Mesothelial cell of epicardium (in vitro differentiated cells): ENCODE measurements at places on chromosomes 6 and 20.

DNA sequence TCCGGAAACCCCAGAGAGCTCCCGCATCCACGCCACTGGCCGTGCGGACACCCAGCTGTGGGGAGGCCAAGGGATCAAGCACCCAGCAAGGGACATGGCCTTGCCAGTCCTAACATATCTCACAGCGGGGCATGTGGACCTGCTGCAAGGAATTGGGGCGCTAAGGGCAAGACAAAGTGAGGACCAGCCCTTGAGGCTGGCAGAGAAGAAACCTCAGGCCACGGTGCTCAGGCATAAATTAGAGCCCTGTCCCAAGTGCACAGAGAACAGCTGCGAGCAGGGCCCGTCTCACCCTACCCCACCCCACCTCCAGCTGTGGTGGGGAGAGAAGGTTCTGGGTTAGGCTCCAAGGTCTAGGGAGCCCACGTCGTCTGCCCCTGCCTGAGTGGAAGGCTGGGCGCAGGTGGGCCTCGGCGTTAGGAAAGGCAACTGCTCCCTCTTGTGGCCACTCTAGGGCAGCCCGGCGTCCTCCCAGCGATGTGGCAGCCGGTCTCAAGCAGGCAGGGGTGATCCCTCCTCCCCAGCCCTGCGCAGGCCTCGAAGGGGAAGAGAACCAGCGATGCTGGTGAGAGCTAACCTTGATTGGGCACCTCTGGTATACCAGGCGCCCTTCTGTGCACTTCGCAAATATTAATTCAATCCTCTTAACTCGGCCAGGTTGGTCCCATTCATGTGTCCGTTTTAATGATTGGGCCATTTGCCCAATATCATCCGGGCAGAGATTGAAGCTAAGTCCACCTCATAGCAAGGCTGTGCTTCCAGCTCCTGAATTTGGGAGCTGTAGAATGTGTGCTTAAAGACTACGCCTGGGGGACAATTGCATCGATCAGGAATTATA, 235.8 kb downstream of the NFATC2 start:
- peak; percentile 71 for DNase-seq

DNA sequence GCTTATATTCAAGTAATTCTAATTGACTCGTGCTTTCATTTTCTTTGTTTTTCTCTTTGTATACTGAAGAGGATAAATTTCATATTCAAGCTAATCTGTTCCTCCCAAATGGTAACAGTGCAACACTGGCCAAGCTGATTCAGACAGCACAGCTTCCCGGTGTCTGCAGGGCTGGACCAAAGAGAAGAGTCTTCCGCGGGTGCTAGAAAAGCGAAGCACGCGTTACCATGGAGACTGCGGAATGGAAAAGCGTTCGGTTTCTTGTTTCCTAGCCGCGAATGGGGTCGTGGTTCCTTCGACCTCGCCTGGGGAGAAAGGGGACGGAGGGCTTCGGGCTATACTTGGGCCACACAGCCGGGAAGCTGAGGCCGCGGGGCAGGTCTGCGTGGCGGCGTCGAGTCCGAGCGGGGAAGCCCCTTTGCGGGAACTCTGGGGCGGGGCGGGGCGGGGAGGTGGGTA, 6.2 kb upstream of the ZNF311 start:
- DNase-seq, result peak; percentile 55

- no peak for DNase-seq
Measured at GRCh38 chr20:33291830-33292355, 8.9 kb downstream of the BPIFB1 start.

- no peak for DNase-seq
Measured at GRCh38 chr6:149052350-149053106, 265.0 kb upstream of the TAB2 start.

DNA sequence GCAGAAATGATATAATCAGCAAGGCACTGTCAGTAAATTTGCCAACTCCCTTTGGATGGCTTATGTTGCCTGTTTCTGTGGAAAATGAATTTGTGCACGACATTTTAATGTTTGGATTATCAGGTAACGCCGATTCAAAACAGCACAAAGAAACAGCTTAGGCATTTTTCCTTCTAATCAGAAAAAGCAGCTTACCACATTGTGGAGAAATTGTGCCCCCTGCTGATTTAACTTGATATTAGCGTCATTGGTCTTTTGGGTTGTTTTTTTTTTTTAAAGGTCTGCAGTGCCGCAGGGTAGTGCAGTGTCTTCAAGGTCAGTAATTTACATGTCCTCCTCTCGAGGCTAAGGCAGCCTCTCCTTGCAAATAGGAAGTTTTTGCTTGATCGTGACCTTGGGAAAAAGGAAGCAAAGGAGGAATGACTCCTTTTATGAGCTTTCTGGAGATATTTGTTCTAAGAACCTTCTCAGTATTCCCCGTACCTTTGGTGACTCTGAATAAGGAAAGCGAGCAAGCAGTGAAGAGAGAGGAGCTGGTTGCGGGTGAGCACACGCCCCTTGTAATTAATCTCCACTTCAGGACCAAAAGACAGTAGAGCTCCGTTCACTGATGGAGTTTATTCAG, 79.1 kb downstream of the ELOVL4 start:
- DNase-seq, result peak; percentile 43

DNA sequence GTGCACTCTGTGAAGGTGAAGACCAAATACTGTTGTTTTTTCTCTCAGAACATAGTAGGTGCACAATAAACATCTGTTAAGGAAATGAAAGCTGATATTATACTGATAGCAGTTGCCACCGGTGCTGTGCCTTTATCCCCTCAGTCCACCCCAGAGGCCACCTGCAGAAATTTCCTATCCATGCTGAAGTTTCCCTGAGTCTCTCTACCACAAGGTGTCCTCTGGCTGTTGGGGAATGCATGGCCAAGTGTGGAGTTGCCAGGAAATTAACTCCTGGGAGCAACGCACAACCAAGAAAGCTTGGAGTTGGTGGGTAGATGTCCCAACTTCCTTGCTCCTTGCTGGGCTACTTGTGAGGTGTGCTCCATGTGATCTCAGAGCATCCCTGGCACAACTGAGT, 114.2 kb downstream of the LAMP5 start:
- no peak for DNase-seq

DNA sequence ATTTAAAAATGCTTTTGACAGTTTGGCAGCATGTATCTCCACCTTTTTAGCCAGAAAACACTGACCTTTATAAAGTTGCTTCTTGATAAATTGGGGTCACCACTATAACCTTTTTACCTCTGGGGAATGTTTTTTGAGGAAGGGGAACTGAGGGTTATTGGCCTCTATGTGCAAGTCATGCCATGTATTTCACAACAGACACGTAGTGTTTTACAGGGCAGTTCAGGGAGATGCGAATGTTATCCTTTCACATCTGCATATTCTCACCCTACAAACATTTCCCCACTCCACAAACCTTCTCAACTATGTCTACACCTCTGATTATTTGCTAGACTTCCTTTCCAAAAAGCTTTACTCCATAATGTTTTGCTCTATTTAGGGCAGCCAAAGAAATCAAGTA, 17.0 kb upstream of the SLA2 start:
- DNase-seq, result no peak

DNA sequence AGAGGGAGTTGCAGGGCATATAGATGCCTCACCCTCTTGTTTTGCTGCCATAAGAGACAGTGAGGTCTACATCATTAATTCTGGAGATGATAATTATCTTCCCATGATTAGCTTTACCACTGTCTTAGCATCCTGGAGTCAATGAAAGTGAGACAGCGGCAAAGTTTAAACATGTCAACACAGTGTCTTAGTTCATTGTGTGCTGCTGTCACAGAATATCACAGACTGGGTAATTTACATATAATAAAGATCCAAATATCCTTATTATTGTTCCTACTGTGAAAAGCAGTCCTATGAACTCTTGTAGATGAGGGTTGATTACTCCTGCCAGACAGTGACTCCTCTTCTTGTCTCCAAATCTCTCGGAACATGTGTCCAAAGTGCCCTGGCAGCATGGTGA, 658.6 kb upstream of the ADGRB3 start:
- DNase-seq, result no peak

DNA sequence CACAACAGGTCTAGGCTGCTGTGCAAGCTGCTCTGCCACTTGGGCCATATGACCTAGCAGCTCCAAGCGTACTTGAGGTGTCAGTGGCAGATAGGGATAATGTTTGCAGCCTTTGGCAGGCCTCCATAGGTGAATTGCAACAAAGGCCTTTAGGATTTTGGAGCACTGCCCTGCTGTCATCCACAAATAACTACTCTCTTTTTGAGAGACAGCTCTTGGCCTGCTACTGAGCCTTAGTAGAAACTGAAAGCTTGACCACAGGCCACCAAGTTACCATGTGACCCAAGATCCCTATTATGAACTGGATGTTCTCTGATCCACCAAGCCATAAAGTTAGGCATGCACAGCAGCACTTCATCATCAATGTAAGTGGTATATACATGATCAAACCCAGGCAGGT, 29.9 kb downstream of the FBXO30 start:
- no peak for DNase-seq

GRCh38 chr6:13445744-13446115, 41.7 kb downstream of the GFOD1 start:
- no peak for DNase-seq

GRCh38 chr6:139443231-139444112, 69.0 kb upstream of the CITED2 start:
- DNase-seq, result no peak

DNA sequence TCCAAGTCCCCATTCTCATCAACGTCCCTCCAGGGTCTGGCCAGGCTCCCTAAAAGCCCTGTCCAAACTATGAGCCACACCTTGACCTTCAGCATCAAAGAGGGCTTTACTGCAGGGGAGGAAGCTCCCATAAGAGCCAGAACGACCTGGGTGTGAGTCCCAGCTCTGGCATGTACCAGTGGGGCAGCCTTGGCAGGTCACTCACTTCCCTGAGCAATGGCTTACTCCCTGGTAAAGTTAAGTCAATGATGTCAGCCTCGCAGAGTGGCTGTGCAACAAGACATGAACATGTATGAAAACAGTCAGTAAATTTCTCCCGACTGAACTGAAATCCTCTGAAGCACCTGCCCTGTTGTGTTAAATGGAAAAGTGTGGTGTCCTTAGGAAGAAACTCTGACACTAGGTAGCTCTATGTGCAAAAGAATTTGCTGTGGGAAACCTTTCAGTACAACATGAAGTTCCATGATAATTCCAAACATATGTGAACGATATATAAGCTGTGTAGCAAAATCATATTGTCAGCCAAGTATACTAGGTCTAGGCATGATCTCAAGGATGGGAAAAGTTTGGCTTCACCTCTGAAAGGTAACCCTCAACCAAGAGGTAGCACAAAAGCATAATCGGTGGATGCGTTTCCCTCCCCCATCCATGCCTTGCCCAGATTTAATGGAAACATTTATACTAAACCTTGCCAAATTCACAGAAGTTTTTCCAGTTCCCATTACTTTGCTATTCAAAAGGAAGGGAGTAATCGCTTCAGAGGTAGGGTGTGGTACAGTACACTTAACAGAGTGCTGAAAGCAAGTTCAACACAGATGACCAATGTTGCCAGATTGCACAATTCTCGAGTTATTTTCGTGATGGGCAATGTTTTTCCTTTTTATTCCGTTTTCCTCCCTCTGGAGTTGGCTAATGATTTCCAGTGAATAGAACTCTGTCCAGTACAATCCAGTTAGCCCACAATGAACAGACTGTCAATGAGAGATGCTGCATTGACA, 49.0 kb upstream of the RANBP9 start:
- DNase-seq, result no peak

GRCh38 chr20:21656308-21657067, 49.0 kb upstream of the PAX1 start:
- no peak for DNase-seq

DNA sequence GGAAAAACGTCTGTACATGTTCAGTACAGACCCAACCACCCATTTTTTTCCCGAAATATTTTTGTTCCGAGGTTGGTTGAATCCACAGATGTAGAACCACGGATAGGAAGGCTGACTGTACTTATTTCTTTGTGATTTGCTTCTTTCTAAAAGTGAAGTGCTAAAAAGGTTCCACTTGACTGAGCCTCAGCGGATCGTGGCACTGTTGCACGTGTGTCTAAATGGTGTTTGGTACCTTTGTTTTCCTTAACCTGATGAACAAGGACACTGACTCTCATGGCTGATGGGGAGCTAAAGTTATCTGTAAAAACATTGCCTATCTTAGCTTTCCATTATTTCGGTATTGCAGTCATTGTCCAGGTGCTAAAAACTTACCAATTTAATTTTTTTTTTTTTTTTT, 6.2 kb downstream of the BPHL start:
- no peak for DNase-seq

GRCh38 chr6:169577974-169578373, 123.9 kb downstream of the WDR27 start:
- no peak for DNase-seq

- DNase-seq, result no peak
Measured at GRCh38 chr6:132764370-132764769, 6.7 kb upstream of the VNN2 start.

DNA sequence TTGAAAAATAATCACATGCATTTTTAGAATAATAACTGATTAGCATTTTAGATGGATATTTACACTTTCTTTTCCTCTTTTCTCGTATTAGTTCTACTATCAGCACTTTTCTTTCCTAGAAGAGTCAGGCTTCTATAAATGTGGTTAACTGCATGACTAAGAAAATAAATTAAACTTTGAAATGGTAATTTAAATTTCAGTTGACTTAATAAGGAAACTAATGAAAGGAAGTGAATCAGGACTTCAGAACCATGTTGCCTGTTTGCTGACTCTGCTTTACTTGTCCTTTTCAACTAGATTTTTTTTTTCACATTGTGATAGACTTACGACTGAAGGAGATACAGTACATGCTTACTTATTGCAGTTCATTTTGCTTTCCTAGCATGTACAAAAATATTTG, 1258.2 kb upstream of the EYS start:
- no peak for DNase-seq

DNA sequence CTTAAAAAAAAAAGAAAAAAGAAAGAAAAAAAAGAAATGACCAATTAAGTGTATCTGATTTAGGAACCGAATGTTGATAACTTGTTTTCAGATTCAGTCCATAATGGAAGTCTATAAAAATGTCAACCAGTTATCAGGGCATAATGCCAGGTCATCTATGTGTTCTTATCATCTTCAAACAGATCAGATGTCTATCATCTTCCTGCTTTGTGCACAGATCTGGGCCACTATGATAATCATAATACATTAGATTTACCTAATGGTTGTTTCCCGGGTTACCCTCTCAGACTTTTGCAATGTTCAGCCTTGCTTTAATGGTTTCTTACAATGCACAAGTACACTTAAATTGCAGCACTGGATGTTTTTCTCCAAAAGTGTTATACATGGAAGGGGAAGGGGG, 100.6 kb downstream of the NKAIN2 start:
- no peak for DNase-seq

DNA sequence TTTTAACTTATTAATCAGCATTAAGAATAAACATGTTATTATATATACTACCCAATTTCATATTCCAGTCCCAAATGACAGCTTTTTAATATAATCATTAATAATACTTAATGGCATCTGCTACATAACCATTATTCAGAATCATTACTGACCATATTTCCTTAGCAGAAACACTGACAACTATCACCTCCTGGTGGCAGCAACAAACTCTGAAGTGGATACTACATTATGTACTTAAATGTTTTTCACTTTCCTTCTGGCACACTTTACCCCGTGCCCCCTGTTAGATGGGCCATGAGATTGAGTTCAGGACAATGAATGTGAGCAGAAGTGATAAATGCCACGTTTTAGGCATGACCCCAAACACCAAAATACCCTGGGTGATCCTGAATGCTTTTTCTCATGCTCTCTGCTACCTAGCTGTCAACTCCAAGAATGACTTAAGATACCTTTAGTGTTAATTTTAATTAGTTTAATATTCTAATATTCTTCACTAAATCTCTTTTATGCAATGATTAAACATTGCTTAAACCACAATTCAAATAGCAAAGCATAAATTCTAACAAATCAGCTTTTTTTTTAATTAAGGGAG, 77.1 kb downstream of the LMBRD1 start:
- DNase-seq, result no peak

- no peak for DNase-seq
Measured at GRCh38 chr6:148968771-148969602, 222.2 kb downstream of the UST start.
